Osteocyte (in vitro differentiated cells): ENCODE measurements at places on chromosomes 7 and 10. TPM values are rescaled to one million over a fixed set of nuclear protein-coding genes. Genes with fewer than 3 reads are reported as not detected.

Gene SPDYE11
- not detected in 2 replicates for total RNA-seq

DNA sequence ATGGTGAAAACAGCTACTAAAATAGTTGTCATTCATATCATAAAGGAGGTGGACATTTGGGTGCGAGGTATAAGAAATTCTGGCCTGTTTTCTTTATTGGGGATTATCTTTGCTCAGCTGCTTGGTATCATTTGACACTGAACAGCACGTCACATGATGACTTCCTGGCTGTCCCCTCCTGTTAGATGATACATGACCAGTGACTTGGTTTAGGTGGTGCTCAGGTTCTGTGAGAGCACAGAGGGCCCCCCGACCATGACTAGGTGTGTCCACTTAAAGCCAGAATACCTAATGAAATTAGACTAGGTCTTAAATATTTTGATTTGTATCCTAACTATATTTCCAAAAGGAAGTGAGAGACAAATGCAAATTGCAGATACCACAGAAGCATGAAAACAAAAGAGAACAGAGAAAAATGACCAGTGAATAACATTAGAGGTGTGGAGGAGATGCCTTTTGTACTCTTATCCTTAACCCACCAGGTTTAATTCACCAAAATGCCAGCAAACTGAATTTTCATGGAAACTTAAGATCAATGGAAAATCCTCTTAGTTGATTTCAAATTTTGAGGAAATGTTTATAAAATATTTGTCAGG lies 50.6 kb upstream of the GJD4 start:
- no peak overlapping the region for H3K27ac ChIP-seq
- no peaks in the 10 kb centered on the region for H3K4me1 ChIP-seq

DNA sequence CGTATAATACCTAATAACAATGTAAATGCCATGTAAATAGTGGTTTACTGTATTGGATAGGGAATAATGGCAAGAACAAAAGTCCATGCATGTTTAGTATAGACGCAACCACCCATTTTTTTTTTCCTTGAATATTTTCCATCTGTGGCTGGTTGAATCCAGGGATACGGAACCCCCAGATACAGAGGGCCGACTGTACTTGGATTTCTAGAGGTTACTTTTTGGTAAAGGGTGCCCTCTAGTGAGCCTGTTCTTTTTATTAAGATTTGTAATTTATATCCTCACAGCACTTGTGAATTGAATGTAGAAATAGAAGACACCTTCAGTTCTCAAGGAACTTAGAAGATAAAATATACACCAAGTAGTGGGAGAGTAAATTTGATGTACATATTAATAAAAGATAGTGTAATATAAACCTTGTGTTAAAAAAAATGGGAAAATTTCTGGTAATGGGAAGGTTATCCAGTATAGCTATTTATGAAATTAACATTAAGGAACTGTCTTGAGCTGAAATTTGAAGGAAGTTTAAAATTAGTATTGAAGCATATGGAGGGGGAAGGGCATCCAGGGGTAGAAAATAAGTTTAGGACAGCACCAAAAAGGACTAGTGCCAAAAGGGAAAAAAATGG lies 32.0 kb downstream of the EXOC6 start:
- no peak overlapping the region for H3K4me3 ChIP-seq
- H3K27ac ChIP-seq: no peak overlapping the region
- DNase-seq: no peak
- H3K4me1 ChIP-seq: no peaks in the 10 kb centered on the region
- no peaks in the 10 kb centered on the region for H3K27me3 ChIP-seq

DNA sequence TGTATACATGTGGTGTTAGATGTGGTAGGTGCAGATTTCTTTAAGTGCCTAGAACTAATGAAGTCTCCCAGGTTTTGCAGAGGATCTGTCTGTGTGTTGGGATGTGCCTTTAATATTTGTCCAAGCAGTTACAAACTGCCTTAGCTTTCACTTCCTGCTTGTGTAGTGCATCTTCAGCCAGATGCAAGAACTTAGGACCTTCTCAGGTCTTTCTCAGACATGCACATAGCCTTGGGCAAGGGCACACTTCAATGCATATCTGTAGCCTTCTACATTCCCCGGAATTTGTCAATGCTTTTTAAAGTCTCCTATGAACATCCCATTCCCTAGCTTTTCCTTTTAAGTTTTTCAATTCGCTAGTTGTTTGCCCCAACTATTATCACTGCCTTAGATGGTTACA lies 47.2 kb upstream of the SLC39A12 start:
- DNase-seq: no peak
- no peaks in the 10 kb centered on the region for H3K36me3 ChIP-seq
- peaks cover 38% of the 10 kb centered on the region for H3K27me3 ChIP-seq
- H3K4me1 ChIP-seq: no peaks in the 10 kb centered on the region
- no peak overlapping the region for H3K4me3 ChIP-seq

GRCh38 chr10:86315549-86315942 lies 51.0 kb downstream of the GRID1 start:
- DNase-seq: no peak
- no peaks in the 10 kb centered on the region for H3K36me3 ChIP-seq
- no peaks in the 10 kb centered on the region for H3K4me1 ChIP-seq
- no peak overlapping the region for H3K27ac ChIP-seq

GRCh38 chr10:128062331-128062880 lies 63.8 kb downstream of the MKI67 start:
- H3K4me3 ChIP-seq: no peak overlapping the region
- no peaks in the 10 kb centered on the region for H3K36me3 ChIP-seq
- DNase-seq: no peak
- H3K27ac ChIP-seq: no peak overlapping the region
- H3K27me3 ChIP-seq: peaks cover 5% of the 10 kb centered on the region

Gene MOGAT3
- not detected in 2 replicates for total RNA-seq

Gene FKBP9
- total RNA-seq: 229 and 237 TPM in 2 replicates
